CD4-positive, alpha-beta T cell treated with Interferon alpha-2 for 1 hour (primary cell): ENCODE measurements at places on chromosomes 13 and 19.

DNA sequence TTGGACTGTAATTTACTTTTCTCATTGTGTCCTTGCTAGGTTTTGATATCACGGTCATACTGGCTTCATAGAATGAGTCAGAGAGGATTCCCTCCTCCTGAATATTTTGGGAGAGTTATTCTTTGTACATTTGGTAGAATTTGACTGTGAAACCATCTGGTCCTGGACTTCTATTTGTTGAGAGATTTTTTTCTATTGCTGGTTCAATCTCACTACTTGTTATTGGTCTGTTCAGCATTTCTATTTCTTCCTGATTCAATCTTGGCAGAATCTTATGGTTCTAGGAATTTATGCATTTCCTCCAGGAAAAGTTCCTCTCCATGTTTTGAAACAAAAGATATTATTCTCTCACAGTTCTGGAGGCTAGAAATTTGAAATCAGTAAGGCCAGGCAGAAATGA, 4.9 kb upstream of the CD33 start:
- no peak for DNase-seq

DNA sequence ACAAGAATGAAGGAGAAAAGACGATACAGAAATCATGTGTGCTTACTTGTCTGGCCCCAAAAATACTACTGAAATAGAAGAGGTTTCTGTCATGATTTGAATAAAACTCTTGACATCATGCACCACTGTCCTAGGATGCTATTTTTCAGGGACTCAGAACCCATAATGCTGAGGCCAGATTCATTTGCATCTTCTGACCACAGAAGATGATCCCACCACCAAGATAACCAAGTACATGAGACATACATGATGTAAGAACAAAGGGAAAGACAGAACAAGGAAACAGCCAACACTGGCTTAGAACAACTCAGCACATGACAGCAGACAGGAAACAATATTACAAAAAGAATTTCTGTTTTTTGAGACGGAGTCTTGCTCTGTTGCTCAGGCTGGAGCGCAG, 2.5 kb downstream of the ZNF552 start:
- DNase-seq = no peak

GRCh38 chr19:17784201-17785008, 10.5 kb upstream of the B3GNT3 start:
- DNase-seq = peak; percentile 70

DNA sequence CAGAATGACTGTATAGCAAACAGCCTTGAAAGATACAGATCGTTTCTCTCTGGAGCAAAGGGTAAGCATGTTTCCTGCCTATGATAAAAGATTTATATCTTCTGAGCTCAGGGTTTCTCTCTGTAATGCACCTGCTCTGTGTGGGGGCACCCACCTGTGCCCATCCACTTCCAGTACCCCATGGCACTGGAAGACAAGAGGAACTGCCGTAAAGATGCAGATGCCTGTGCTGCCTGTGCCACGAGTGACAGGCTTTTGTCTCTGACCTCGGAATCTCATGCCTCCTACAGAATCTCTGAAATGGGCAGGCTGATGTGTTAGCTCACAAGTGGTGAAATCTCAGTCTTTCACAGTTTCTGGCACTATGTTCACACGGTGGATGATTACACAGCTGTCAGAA, 50.3 kb upstream of the ATP11A start:
- no peak for DNase-seq

DNA sequence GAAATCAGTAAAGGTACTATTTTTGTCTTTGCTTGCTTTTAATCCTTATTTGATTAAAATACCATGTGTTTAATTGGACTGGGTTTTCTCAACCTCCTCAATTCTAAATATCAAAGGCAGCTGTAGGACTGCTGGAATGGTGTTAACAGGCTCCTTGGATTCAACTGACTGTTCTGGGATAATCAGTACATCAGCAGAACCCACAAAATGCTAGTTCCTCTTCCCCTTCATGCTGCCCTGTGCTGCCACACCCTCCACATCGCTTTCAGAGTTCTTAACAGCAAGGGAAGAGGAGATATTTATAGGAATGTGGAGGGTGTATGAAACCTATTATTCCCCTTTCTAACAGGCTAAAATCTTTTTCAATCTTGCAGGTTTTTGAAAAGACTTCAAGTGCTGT, 82.4 kb downstream of the KCTD12 start:
- DNase-seq = no peak
